ENCODE measurements at places on chromosomes 16 and 17.

DNA sequence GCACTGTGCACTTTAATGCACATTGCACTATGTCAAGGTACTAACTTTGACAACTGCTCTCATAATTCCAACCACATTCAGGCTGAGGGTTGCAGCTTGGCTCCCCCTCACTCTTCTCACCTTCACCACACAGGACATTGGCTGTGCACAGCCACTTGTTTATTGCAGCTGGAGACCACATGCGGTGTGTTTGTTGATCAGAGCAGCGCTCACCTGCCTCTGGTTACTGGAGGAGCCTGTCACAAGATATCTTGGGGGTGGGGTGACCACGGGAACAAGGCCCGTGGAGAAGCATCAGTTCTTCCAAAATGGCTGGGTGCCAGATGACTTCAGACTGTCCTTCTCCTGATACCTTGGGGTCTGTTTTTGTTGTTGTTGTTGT, 10.6 kb upstream of the CCL5 start:
- peak; percentile 6 for DNase-seq

- DNase-seq, result no peak
Observed at GRCh38 chr17:50210240-50211225, 9.1 kb upstream of the COL1A1 start.

DNA sequence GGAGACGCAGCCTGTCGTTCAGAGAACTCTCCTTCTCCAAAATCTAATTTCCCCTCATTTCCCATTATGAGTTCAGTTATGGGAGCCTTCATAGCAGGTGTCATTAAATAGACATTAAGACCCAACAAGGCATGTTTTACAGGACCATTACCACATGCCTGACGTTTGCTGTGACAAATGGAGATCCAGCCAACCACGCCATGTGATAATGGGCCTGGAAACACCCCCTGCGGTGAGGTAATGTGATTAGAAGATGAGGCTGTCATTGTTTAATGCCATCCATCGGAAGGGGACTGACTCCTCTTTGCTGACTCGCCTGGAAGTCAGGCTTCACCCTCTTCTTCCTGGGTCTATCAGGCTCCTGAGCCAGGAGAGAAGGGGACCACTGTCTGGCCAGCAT, 76.9 kb downstream of the WSCD1 start:
- no peak for DNase-seq

DNA sequence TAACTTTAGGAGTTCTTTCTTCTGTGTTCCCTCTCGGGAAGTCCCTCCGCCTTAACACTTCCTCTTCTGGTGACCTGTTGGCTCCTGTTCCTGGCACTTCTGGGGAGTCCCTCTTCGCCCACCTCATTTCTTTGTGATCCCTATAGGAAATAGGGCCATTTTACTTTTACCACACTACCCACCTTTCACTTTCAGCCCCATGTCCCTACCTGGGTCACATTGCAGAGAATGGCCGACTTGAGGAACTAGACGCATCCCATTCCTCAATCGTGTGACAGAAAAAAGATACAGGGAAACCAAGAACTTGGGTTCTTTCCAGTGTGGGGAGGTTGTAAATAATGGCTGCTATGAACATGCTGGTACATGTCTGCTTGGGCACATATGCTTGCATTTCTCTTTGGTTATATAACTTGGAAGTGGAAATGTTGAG, 6.6 kb downstream of the IL21R start:
- peak; percentile 63 for DNase-seq

GRCh38 chr16:9630119-9630518, 538.7 kb downstream of the HAPSTR1 start:
- no peak for DNase-seq

DNA sequence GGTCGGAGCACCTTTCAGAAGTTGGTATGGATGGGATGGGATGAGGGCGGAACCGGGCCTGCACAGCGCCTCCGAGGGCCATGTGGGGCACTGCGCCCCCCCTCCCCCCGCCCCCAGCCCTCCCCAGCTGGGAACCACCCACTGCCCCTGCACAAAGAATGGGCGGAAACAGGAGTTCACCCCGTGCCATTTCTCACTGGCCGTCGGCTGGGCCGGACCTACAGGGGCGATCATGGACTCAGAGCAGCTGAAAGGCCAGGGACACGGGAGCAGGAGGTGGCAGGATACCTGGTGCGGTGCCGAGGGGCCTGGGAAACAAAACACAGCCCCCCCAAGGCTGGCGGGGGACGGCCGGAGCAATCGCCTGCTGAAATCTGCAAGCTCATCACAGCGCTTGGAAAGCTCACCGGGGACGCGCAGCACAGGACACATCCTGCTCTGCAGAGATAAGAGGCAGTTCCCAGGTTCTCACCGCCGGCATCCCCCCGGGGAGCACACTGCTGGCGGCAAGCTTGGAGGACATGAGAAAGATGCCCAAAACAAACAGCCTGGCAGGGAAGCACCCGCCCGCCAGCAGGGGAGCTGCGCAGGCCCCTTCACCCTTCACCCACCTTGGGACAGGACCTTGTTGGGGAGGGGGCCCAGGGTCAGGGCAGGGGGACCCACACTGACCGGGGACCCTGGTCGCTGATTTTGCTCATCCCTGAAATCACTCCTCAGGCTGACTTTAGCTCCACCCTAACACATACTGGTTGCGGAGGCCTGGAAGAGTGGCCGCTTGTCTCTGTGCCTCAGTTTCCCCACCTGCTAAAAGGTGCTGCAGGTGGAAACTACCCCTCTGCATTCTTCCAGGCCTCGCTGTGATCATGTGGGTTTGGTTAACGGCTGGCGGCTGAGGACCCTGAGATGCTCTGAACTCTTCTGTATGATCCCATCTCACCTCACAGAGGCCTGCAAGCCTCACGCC, 263.9 kb downstream of the C16orf95 start:
- no peak for DNase-seq
